CD4-positive, alpha-beta T cell treated with Interleukin-15 for 1 hour (primary cell): ENCODE measurements at places on chromosomes 1 and 21.

- DNase-seq, result no peak
Observed at GRCh38 chr21:39150877-39151276, 32.4 kb downstream of the PSMG1 start.

DNA sequence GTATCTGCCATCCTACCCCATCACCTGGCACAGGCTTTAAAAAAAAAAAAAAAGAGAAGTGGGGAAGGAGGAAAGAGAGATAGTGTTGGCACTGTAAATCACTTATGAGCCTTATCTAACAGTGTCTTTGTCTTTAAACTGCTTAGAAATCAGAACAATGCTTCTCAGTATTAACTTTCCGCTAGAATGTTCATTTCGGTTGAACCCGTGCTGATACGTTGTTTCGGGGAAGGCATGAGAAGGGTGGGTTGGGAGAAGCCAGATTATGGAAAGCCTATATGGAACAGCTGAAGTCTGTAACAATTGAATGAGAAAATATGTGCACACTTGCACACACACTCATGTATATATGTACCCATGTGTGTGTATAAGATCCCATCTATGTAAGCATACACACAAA, 170.8 kb downstream of the GALNT2 start:
- no peak for DNase-seq

DNA sequence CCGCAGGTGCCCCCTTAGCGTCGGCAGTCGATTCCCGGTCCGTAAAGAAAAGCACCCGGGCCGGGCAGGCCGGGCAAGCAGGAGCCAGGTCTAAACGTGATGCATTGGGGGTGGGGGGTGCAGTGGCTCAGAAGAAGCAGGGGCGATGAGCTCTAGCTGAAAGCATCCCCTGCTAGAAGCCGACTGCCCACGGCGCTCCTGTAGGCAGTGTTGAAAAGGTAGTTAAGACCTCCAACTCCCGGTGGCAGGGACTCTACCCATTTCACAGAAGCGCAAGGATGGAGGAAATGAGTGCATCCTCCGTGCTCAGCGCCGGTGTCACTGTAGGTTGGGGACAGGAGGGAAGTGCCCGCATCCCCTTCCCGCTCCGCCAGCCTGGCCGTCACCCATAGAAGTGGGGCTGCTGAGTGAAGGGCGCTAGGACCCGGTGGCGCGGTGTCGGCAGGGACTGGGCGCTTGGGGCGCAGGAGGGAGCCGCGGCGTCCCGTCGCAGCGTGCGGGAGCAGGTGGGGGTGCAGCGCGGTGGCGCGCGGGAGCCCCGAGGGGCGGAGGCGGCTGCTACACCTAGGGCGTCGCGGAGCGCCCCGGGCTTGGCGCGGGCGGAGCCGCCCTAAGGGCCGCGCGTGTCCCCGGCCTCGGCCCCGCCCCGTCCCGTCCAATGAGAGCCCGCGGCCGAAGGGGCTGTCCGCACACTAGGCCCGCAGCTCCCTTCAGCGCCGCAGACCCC, at the start of gene WNT2B:
Gene WNT2B, plus strand, starts transcription at position 688 of the 727 bp plus-strand sequence. CDS start 298 bp downstream, outside the sequence.
- DNase-seq, result peak; percentile 43

- no peak for DNase-seq
Observed at GRCh38 chr21:43300496-43301408, 126.2 kb downstream of the SIK1 start.

DNA sequence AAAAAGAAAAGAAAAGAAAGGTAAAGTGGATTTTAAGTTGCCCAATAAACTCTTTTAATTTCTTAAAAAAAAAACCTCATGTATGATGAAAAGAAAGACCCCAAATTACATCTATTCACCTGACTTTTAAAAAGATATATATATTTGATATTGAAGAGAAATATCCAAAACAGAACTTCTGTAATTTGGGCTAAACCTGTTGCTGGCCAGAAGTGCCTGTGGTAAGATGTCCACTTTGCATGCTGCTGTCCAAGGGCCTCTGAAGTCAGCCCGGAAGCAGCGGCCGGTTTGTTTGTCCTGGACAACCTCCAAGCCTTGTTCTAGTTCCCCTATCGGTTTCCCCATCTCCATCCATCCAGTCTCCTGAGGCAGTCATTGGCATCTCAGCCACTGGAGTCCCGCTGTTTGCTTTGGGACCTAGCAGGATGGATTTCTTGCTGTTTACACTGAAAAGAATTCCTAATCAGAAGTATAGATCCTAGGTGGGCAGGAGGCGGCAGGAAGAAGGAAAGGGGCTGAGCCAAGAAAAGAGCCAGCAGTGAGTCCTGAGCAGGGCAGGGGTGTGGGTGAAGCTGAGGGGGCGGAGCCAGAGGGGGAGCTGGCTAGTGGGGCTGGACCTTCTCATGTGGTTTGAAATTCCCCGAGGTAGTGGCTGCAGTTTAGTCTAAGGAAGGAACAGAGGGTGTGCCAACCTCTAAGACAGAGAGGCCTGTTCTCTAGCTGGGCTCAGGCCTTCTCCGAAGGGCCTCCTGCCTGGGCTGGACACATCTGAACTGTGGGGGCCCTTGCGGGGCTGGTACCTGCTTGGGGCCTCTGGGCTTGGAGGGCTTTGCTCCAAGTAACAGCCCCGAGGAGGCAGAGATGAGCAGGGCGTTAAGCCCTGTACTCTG, 3.3 kb downstream of the NCMAP start:
- no peak for DNase-seq

DNA sequence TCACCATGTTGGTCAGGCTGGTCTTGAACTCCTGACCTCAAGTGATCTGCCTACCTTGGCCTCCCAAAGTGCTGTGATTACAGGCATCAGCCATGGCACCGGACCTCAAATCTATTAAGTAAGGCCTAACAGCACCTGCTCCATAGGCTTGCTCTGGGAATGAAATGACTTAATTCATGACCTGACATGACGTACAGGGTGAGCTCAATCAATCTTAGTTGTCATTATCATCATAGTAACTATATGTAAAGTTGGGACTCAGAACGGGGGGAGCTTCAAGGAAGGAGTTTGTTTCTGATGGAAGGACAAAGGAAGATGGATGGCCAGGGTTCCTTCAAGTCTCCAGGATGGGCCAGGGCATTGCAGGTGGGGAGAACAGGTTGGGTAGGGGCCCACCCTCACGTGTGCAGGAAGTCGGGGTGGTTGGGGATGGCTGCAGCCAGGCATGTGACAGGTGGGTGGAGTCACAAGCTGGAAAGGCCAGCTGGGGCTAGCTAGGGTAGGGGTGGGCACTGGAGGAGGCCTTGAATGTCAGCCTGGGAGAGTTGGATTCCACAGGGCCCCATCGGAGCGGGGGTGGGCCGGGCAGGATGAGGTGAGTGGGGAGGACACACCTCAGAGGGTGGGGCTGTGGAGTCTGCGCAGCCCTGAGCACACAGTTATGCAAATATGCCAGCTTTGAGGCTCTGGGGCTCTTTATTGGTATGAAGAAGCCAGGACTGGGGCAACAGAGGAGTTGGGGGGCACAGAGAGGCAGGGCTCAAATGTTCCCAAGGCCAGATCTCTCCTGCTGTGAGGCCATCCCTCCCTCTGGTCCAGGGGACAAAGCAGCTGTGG, 9.6 kb downstream of the TRIM62 start:
- DNase-seq, result no peak

DNA sequence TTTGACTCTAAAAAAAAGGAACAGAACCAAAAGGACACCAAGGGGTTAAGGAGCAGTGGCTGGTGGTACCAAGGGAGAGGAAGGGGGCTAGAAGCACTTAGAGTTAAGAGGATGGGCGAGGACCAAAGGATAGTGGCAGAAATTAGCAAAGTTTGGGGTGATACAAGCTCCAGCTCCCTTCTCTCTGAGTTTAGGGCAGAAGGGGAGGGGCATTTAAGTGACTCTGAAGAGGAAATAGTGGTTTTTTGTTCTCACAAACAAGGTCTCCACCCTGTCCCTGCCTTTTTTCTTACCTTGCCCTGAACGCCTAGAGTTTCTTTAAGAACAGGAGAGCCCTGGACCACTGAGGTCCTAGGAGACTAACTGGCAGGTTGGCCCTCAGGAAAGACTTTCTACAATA, 3.3 kb downstream of the CDC42SE1 start:
- peak; percentile 49 for DNase-seq

DNA sequence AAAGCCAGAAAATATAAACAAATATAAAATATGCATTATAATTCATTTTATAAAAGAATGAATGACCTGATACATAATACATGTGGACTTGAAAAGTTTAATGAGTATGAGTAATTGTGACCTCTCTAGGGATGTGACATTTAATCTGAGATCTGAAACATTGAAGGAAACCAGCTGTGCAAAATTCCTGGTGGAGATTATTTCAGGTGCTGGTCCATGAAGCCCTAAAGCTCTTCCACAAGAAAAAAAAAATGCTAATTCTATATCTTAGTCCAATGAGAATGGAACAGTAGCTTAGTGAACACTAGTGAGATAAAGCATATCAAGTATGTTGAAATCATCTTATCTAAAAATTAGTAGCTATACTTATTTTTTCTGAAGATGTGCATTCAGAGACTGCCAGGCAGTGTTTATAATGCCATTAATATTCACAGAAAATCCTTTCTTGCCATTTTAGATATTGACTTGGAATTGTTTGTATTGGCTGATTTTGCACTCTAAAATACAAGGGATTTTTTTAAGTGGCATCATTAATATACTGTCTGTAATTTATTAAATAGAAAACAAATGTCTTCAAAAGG, 1485.9 kb downstream of the PLA2G4A start:
- DNase-seq, result no peak

DNA sequence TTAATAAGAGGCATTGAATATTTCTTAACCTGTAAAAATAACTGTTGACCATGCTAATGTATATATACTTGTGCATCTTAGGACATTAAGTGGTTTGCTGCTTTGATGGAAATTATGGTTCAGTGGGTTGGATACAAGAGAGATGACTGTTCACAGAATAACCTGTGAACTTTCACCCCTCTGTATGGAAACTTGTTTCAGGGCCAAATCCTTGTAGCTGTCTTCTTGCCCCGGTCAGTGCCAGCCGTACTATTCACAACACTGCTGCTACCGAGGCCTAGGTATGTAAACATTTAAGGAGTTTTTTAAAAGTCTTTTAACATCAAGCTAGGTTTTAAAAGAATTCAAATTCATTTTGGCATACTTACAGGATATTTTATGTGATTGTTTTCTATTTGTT, 16.1 kb downstream of the DONSON start:
- DNase-seq, result no peak

GRCh38 chr1:184597650-184598357, 156.9 kb downstream of the EDEM3 start:
- no peak for DNase-seq

DNA sequence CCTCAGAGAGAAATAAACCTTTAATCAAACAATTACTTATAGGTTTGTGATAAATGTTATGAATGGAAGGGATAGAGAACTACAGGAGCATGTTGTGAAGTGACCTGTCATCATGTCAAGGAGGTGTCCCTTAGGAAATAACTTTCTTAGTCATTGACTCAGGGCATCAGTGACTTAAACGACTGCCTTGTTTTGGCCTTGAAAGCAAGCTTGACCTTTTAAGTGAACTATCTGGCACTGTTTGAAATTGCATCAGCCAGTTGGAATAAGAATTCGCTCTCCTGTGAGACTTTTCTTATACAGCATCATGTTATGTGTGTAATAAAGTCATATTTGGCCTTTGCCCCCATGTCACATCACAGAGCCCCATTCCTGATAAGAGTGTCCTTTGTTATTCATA, 30.9 kb downstream of the LRRC8B start:
- DNase-seq, result no peak

GRCh38 chr1:225626698-225627097, 26.2 kb downstream of the ENAH start:
- no peak for DNase-seq

DNA sequence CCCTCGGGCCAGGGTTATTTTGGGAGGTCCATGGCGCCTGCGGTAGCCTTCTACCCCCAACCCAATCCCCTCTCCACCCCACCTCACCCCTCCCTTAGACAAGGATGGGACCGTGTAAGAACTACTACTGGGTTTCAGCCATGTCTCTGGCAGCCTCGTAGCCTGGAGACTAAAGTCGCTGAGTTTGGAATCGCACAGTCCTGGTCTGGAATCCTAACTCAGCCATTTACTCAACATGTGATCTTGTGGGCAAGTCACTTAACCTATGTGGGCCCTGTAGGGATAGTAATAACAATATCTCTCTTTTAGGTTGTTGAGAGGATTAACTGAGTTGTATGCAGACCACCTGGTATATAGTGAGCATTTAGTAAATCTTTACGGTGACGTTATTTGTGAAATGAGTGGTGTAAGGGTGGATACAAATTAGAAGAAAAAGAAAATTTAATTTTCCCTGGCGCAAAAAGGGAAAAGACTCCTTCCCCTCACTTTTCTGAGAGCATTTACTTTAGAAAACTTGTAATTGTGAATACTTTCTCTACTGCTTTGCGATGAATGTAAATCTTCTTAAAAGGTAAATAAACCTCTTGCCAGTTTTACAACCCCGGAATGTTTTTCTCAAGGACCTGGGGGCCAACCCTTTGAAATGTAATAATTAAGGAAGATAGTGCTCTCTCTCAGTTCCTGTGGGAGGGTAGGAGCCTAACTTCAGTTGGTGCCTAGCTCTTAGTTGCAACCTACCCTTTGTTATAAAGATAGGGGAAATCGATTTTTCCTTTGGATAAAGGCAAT, 615 bp upstream of the MRPS15 start:
- DNase-seq, result no peak

DNA sequence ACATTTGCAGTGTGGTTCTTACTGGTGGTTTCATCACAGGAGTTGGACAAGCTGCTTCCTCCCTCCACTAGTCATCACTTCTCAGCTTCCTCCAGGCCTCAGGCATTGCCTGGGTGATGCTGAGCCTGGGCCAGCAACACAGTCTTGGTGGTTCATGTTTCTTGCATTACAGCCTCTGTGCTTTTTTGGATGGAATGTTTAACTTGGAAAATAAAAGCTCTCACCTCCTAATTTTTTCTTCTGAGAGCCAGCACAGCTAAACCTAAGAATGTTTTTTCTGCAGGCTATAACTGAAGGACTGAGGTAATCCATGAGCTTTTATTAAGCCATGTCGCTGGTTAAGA, 66.1 kb upstream of the RHOU start:
- no peak for DNase-seq

- no peak for DNase-seq
Observed at GRCh38 chr21:26106562-26106961, 64.0 kb downstream of the APP start.
